Aortic smooth muscle cell (primary cell): ENCODE measurements at places on chromosomes 2 and 18. TPM values are rescaled to one million over a fixed set of nuclear protein-coding genes. Genes with fewer than 3 reads are reported as not detected.

PPP1R1C gene
- total RNA-seq, result 0.26 and 0.56 TPM in 2 replicates

OXER1 gene
- not detected in 2 replicates for total RNA-seq

RAB12 gene
- total RNA-seq, result 69.4 and 75.7 TPM in 2 replicates

PJVK gene
- 1.2 and 1.5 TPM in 2 replicates for total RNA-seq

RPE gene
- total RNA-seq, result 55.1 and 59.4 TPM in 2 replicates

MARCHF7 gene
- 80.5 and 95.6 TPM in 2 replicates for total RNA-seq

TDRD15 gene
- total RNA-seq, result not detected in 2 replicates
